ENCODE measurements at places on chromosomes 6 and 20. TPM values are rescaled to one million over a fixed set of nuclear protein-coding genes. Genes with fewer than 3 reads are reported as not detected.

Gene ANKRD66
- not detected for total RNA-seq

Gene NPEPL1
- 25.0 TPM for total RNA-seq

Gene VGLL2
- not detected for total RNA-seq

Gene ASIP
- not detected for total RNA-seq

Gene HCRTR2
- not detected for total RNA-seq

Gene ARMH2
- total RNA-seq: not detected

Gene CTAGE9
- total RNA-seq: not detected

Gene SEMG1
- total RNA-seq: not detected

Gene C4A
- 65.0 TPM for total RNA-seq

Gene BTN1A1
- not detected for total RNA-seq

Gene RIPPLY2
- not detected for total RNA-seq

Gene QKI
- 121 TPM for total RNA-seq

Gene COL9A3
- 46.0 TPM for total RNA-seq

Gene DPM1
- total RNA-seq: 38.5 TPM

Gene SIM1
- not detected for total RNA-seq

Gene TRIM15
- total RNA-seq: not detected

Gene GABRR1
- total RNA-seq: not detected

Gene BMP6
- total RNA-seq: 8.8 TPM

Gene DLK2
- total RNA-seq: not detected

Gene CLDN20
- total RNA-seq: not detected

Gene C6orf58
- total RNA-seq: 0.15 TPM

Gene CALHM5
- total RNA-seq: 5.0 TPM

Gene SNHG17
- total RNA-seq: 8.4 TPM

Gene TRIM40
- total RNA-seq: not detected

Gene WASF1
- total RNA-seq: 12.8 TPM

Gene TCF15
- not detected for total RNA-seq

Gene DCDC2
- total RNA-seq: not detected
